ENCODE measurements at places on chromosomes 16 and 17.

DNA sequence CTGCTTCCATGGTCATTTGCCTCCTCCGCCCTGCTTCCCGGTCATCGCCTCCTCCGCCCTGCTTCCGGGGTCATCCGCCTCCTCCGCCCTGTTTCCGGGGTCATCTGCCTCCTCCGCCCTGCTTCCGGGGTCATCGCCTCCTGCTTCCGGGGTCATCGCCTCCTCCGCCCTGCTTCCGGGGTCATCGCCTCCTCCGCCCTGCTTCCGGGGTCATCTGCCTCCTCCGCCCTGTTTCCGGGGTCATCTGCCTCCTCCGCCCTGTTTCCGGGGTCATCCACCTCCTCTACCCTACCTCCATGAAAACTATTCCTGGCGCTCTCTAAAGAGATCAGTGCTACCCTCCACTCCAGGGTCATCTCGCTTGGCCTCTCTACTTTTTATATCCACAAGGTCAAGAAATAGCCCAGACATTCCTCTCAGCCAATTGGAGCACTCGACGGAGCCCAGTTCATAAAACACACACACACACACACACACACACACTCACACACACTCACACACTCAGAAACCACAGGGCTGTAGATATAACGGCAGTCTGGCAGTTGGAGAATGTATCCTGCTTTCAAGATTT, 44.8 kb downstream of the TRARG1 start:
- DNase-seq, result no peak

DNA sequence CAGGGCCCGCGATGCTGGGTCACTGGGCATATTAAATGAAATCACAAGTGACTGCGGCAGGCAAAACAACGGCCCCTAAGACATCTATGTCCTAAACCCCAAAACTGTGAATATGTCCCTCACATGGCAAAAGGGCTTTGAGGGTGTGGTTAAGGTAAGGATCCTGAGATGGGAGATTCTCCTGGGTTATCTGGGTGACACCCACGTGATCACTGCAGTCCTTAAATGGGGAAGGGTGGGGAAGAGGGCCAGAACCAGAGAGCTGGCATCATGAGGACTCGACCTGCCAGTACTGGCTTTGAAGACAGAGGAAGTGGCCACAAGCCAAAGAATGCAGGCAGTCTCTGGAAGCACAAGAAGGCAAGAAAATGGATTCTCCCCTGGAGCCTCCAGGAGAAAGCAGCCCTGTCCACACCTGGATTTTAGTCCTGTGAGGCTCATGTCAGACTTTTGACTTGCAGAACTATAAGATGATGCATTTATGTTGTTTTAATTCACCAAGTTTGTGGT, 12.5 kb downstream of the COTL1 start:
- no peak for DNase-seq

DNA sequence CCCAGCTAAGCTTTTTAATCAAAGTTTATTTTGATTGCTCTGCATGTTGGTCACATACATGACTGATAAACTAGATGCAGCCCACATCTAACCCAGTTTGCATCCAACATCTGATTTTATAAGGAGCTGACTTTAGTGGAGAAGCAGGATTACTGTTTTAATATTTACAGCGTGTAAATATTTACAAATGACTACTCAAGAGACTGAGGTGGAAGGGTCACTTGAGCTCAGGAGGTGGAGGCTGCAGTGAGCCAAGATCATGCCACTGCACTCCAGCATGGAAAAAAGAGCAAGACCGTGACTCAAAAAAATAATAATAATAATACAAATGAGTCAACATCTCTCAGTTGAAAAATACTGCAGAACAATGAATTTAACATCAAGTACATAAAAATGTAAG, 50.8 kb downstream of the PARN start:
- no peak for DNase-seq

- DNase-seq, result no peak
These were observed 41.4 kb upstream of the FBXO47 start for GRCh38 chr17:39008633-39009032.

GRCh38 chr16:88934066-88934667, 42.8 kb downstream of the CBFA2T3 start:
- DNase-seq, result no peak

DNA sequence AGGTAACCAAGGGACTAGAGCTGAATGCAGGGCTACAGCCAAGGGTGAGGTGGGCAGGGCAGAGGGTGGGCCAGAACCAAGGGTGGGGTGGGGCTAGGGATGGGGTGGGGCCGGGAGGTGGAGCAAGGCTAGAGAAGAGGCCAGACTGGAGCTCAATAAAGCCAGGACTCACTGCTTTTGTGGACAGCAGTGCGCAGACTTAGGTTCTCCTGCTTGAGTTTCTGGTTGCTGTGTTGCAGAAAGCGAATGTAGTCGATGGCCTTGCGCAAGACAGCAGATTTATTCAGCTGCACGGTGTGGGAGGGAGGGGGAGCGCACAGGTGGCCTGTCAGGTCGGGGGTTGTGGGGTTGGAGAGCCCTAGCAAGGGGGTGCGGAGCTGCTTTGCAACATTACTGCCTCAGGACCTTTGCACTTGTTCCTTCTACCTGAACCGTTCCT, 18.7 kb downstream of the SREBF1 start:
- no peak for DNase-seq
